Regular cardiac myocyte (primary cell): ENCODE measurements at places on chromosomes 3 and 15. TPM values are rescaled to one million over a fixed set of nuclear protein-coding genes. Genes with fewer than 3 reads are reported as not detected.

Gene LDHAL6B
- not detected in 2 replicates for total RNA-seq

Gene DUOXA2
- total RNA-seq = not detected in 2 replicates

Gene COLQ
- total RNA-seq = under 0.01 and 0.28 TPM in 2 replicates

Gene CPOX
- 50.6 and 62.9 TPM in 2 replicates for total RNA-seq

Gene ATP13A5
- total RNA-seq = not detected in 2 replicates

Gene CAMP
- total RNA-seq = not detected in 2 replicates

Gene SRGAP3
- total RNA-seq = 2.5 and 9.3 TPM in 2 replicates

Gene SMCO1
- 0.19 and 0.28 TPM in 2 replicates for total RNA-seq

Gene HRG
- not detected in 2 replicates for total RNA-seq
